NCI-H1417 treated with DMSO at 0.1 percent for 48 hours (cell line): ENCODE measurements at places on chromosomes 7 and 10.

- DNase-seq: no peak
Measured at GRCh38 chr10:91681361-91682276, 48.7 kb upstream of the PPP1R3C start.

- DNase-seq: no peak
Measured at GRCh38 chr10:112202561-112203241, 19.1 kb upstream of the GPAM start.

GRCh38 chr10:95431900-95432342 lies 129.2 kb downstream of the SORBS1 start:
- no peak for DNase-seq

GRCh38 chr7:98557538-98558031 lies 59.5 kb upstream of the NPTX2 start:
- DNase-seq: no peak

DNA sequence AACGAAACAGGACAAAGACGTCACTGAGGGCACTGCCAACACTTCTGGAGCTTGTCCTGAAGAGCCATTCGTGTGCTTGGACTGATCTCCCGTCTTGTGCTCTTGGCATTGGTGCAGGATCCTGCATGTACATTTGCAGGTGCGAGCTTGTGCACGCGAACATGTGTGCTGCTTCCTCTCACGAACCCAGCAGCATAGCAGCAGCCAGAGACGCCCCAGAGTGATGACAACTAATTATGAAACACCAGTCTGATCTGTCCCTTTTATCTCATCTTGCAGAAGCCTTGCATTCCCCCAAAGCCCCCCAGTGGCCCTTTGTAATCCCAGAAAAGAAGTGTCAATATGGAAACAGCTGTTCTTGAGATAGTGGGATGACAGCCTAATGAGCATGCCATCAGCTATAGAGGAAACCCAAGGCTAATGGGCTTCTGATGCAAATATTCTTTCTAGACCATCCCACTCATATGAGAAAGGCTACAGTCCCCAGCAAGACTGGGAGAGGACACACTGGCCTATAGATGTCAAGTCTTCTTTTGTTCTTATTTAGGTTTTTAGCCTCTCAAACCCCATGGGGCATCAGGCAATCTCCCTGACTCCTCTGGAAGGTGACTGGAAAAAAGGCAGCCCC lies 310.6 kb downstream of the FRMD4A start:
- DNase-seq: no peak

GRCh38 chr10:80414142-80414895 lies 6.0 kb downstream of the PRXL2A start:
- no peak for DNase-seq

- no peak for DNase-seq
Measured at GRCh38 chr7:2904202-2904601, 60.1 kb upstream of the GNA12 start.

- DNase-seq: no peak
Measured at GRCh38 chr10:1166101-1166827, 110.1 kb downstream of the WDR37 start.

DNA sequence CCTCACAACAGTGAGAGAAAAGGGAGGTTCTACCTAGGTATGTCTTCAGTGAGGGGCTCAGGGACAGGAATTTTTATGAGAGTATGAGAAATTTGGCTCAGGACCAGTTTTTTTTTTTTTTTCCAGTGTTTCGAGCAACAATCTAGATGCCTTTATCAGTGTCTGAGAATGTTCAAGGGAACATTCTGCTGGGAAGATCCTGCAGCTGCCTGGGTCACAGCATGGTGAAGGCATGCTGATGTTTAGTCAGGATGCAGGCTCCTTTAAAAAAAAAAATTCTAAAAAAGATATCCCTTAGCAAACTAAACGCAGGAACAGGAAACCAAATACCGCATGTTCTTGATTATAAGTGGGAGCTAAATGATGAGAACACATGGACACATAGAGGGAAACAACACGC lies 31.0 kb downstream of the SBDS start:
- DNase-seq: no peak

DNA sequence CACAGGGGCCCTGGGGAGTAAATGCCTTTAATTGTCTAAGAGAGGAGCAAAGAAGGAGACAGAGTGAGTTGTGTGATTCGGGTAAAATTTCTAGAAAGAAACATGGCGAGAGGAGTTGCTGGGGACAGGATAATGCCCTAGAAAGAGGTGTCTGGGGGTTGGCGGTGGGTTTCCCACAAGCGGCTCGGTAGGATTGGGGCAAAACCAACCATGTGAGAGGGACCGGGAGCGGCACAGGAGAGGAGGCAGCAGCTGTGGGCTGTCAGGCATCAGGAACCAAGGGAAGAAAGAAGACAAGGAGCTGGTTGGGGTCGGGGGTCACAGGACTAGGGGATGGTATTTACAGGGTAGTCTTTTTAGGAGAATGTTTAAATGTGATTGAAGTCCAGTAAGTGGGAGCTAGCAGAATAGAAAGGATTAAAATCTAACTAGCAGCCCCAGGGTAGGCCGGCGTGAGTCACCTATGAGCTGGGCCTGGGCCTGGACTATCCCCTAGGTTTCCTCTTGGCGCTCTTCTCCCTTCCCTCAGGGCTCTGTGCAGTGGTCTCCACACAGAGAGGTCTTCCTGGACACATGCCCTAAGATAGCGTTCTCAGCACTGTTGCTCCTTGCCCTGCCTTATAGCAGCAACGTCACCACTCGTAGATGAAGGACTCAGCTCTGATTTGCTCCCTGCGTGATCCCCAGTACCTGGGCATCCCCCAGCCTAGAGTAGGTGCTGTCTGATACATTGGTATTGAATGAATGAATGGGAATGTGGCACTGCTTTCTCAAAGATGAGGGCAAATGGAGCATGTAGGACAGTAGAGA lies 32.6 kb downstream of the IKZF1 start:
- DNase-seq: no peak

DNA sequence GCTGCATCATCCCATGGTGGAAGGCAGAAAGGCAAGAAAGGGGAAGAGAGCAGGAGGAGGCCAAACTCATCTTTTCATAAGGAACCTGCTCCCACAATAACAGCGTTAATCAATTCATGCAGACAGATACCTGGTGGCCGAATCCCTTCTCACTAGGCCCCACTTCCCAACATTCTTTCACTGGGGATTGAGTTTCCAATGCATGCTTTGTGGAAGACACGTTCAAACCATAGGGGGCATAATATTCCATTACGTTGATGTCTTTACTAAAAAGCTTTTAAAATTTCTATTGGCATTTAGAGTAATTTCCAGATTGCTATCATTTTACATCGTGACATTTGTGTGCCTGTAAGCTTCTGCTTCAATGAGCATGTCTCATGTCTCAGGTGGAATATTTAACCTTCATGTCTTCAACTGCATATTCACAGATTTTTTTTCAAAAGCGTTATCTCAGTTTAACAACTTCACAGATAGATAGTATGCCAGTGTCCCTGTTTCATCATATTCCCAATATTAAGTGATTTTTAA lies 88.5 kb downstream of the LHFPL3 start:
- DNase-seq: no peak

- DNase-seq: no peak
Measured at GRCh38 chr10:97007417-97007816, 175.3 kb downstream of the LCOR start.
